ENCODE measurements at places on chromosomes 3 and 15.

GRCh38 chr15:99057697-99058420, 47.0 kb upstream of the SYNM start:
- DNase-seq = no peak

- no peak for DNase-seq
Measured at GRCh38 chr3:129971351-129972052, 3.0 kb upstream of the TRH start.

- DNase-seq = no peak
Measured at GRCh38 chr3:138942271-138942670, 4.7 kb downstream of the FOXL2 start.

- DNase-seq = no peak
Measured at GRCh38 chr3:25558121-25558520, 106.6 kb downstream of the TOP2B start.

DNA sequence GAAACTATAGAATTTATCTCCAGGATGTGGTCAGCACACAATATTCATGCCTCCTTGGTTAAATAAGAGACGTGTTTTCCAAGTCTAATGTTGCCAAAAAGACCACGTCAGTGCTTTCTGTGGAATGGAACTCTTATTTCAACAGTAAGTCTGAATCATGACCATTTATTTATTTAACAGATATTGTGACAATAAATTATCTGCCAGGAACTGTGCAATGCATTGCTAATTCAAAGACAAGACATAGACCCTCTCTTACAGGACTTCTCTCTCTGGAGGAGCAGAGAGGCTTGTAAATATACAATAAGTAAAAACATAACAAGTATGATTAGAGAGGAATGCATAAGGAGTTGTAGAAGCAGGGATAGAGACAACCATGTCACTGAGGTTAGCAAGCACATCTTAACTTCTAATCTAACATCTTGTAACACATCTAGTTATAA, 227.5 kb downstream of the DTWD1 start:
- DNase-seq = no peak

DNA sequence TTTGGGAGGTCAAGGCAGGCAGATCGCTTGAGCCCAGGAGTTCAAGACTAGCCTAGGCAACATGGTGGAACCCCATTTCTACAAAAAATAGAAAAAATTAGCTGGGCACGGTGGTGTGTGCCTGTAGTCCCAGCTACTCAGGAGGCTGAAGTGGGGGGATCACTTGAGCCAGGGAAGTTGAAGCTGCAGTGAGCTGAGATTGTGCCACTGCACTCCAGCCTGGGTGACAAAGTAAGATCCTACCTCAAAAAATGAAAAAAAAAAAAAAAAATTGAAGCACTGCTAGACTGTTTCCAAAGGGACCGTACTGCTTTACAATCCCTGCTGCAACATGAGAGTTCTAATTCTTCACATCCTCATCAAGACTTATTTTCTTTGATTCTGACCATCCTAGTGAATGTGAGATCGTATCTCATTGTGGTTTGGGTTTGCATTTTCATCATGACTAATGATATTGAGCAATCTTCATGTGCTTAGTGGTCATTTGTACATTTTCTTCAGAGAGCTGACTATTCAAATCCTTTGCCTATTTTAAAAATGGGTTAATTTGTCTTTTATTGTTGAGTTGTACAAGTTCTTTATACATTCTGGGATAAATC, 10.8 kb downstream of the CMTM8 start:
- DNase-seq = no peak

DNA sequence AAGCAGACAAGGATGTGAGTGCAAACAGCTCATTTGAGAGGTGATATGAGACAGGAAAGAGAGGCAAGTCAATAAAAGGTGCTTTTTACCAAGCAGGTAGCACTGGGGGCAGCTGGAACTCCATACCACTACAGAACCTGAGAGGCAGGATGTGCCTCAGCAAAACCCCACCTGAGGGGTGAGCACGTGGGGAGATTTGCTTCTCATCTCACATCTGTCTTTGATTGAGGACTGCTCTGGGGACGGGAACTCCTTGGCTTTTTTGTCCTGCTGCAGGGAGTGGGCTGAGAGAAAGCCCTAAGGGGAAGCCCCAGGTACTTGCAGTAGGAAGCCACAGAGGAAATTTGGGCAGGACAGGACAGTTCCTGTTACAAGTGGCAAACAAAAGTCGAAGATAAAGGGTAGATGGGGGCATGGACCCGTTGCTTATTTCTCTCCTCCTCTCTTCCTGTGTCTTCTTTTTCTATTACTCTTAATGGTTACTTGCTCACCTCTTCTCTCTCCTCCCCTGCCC, 27.1 kb downstream of the CFAP161 start:
- DNase-seq = no peak

- no peak for DNase-seq
Measured at GRCh38 chr15:95281470-95281869, 1049.0 kb upstream of the NR2F2 start.

GRCh38 chr3:106824856-106825255, 552.4 kb upstream of the CCDC54 start:
- no peak for DNase-seq

- no peak for DNase-seq
Measured at GRCh38 chr3:49600781-49601180, 46.5 kb downstream of the BSN start.

DNA sequence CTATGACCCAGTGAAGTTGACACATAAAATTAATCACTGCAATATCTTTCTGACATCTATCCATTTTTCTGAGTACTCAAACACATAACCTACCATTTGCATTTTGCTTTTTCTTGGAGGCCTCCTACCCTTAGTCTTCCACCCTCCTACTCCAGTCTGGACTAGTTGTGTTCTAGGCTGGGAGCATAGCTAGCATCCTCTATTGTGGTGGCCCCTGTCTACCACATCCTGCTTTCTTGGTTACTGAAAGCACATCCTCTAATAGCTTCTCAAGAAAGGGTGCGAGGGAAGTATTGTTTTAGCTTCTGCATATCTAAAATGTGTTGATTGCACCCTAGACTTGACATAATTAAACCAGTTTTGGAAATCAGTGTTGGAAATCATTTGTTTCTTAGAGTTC, 176.5 kb downstream of the THSD4 start:
- DNase-seq = no peak

DNA sequence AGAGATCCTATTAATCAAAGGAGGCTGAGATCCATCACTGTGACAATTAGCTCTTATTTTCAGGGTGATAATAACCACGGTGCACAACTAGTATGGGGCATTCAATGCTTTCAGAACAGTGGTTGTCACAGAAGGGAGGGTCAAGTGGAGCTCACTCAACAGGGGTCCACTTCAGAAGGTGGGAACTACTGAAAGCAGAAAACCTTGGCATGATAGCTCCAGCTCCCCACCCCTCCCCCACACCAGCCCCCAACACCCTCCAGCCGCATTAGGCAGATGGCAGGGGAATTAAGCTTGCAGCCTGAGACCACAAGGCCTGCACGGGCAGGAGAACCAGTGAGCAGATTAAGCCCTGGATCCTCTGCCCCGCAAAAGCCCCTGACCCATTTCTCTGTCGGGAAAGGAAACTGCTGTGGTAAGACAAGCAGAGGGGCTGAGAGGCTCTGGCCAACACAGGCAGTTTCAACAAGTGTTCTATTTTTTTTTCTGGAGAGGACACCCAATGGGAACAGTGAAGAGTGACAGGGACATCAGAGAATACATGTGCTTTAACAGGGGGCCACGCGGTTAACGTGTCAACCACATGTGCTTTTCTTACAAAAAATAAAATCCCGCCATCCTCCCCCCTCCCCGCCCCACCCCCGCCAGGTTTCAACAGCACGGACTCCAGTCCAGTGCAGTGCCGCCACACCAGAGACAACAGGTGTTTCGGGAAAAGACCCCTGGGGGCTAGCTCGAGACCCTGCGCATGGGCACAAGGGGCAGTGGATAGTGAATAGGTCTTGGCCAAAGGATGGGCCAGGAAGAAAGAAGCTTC, 997 bp downstream of the FYCO1 start:
- DNase-seq = no peak

- no peak for DNase-seq
Measured at GRCh38 chr3:136634821-136635220, 117.4 kb downstream of the STAG1 start.

GRCh38 chr15:82231233-82231632, 31.3 kb downstream of the EFL1 start:
- no peak for DNase-seq

GRCh38 chr15:61171209-61171608, 57.9 kb downstream of the RORA start:
- DNase-seq = no peak

DNA sequence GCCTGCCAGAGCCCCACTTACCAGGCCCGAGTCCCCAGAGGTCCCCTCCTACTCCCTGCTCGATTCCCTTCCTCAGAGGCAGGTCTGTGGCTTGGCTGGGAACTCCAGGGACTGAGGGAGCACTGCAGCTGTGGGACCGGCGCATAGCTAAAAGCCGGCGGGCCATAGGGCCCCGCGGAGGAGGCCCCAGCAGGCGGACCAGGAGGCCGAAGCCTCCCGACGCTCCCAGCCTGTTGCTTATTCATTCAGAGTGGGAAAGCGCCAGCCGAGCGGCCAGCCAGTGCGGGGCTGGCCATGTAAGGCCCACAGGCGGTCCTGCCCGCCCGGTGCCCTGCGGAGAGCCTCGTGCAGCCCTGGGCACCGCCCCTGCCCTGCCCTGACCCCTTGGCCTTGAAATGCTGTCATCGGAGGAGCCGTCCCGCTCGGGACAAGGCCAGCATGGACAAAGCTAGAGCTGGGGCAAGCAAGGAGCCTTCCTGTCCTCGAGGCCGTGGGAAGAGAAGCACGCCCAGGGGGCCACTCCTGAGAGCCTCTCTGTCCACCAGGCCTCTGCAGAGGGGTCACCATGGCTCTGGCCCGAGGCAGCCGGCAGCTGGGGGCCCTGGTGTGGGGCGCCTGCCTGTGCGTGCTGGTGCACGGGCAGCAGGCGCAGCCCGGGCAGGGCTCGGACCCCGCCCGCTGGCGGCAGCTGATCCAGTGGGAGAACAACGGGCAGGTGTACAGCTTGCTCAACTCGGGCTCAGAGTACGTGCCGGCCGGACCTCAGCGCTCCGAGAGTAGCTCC, at the start of gene LOXL1:
TSS of gene LOXL1 (plus strand) at position 244 of the 784 bp plus-strand sequence. CDS start at position 566, 322 bp downstream.
- no peak for DNase-seq

DNA sequence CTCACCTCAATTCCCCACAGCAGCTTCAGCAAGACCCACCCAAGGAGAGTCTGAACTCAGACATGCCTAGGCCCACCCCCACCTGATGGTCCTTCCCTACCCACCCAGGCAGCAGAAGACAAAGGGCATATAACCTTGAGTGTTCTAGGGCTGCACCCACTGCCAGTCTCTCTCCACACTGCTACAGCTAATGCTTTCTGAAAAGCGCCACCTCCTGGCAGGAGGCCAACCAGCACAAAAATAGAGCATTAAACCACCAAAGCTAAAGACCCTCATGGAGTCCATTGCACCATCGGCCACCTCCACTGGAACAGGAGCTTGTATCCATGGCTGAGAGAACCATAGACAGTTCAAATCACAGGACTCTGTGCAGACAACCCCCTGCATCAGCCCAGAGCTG, 11.3 kb upstream of the RPL39L start:
- DNase-seq = no peak

- DNase-seq = no peak
Measured at GRCh38 chr3:149620291-149621020, 37.4 kb downstream of the WWTR1 start.

GRCh38 chr3:100425316-100425715, 24.0 kb downstream of the LNP1 start:
- no peak for DNase-seq

DNA sequence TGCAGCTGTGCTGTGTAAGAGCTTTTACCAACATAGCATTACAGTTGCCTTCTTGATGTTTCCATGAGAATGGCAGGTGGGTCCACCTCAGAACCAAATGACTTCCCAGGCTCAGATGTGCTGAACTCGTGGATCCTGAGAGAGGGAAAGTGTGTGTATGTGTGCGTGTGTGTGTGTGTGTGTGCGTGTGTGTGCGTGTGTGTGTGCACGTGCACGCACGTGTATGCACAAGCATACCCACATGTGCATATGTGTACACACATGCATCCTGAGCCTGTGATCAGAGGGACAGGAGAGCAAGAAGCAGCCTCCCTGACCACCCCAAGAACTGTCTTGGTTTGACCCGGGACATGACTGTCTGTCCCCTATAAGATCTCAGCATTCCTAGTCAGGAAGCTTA, 48.1 kb downstream of the CHDH start:
- no peak for DNase-seq

GRCh38 chr3:190003068-190003467, 117.6 kb downstream of the P3H2 start:
- no peak for DNase-seq

GRCh38 chr3:46191730-46192129, 16.4 kb downstream of the CCR1 start:
- DNase-seq = no peak

DNA sequence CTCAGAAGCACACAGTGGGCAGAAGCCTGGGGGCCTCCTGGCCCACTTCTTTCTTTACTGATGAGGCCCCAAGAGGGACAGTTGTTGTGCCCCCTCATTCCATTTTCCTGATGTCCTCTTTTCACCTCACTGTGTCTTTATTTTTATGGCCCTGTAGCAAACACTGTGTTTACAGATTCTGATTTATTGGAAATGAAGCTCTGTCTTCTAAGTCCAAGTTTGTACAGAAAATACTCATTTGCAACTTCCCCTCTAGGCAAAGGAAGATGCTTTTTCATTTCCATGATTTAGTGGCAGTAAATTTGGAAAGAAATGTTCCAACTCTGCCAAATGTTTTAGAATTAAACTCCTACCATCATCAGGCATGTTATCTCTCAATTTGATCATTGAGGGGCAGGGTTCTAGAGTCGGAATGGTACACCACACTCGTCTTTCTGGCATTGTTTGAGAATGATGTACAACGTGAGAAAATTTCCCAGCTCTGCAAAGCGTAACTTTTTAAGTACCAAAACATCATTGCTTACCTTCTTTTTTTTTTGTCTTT, 129.7 kb downstream of the ARNT2 start:
- DNase-seq = no peak

GRCh38 chr3:42667096-42667522, 13.6 kb downstream of the ZBTB47 start:
- no peak for DNase-seq

GRCh38 chr15:63915873-63916771, 82.4 kb upstream of the HERC1 start:
- DNase-seq = no peak

- no peak for DNase-seq
Measured at GRCh38 chr3:50364573-50365079, 5.3 kb upstream of the TMEM115 start.

DNA sequence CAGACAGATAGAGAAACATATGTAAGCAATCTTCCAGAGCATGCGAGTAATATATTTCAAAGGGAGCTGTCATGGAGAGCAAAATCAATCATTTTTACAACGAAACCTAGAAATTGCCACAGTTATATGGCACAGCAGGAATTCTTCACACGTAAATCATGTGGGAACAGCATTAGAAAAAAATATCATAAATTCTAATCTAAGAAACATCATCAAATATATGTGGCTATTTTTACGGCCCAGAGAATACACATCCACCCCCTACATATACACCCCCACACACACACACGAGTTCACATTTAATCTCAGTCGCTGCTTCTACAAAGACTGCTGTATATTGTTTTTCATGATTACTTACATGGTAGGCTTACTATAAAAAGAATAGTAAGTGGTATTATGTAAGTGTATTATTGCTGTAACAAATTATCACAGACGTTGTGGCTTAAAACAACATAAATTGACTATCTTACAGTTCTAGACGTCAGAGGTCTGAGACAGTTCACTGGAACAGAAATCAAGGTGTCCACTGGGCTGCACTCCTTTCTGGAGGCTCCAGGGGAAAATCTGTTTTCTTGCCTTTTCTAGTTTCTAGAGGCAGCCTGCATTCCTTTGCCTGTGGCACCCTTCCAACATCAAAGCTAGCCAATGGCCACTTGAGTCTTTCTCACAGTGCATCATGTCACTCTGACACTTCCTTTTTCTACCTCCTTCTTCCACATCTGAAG, 363.3 kb downstream of the ULK4 start:
- no peak for DNase-seq

GRCh38 chr15:94445566-94446160, 214.3 kb downstream of the MCTP2 start:
- DNase-seq = no peak

Measured in vagina (tissue), 2 donors.